GM13977 (cell line): ENCODE measurements at places on chromosomes 4 and X.

GRCh38 chrX:46715530-46715929 is 43.4 kb downstream of the SLC9A7 start:
- no peak for DNase-seq

GRCh38 chr4:123825596-123826291 is 429.1 kb downstream of the SPRY1 start:
- DNase-seq: no peak

DNA sequence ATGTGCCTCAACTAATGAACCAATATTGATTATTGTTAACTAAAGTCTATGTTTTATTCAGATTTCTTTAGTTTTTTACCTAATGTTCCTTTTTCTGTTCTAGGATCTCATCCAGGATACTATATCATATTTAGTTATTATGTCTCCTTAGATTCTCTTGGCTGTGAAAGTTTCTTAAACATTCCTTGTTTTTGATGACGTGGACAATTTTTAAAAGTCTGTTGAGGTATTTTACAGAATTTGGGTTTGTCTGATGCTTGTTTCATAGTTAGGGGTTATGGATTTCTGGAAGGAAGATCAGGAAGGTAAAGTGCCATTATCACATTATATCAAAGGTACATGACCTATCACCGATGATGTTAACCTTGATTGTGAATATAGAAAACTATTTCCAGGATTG is 18.2 kb upstream of the MCTS1 start:
- no peak for DNase-seq

DNA sequence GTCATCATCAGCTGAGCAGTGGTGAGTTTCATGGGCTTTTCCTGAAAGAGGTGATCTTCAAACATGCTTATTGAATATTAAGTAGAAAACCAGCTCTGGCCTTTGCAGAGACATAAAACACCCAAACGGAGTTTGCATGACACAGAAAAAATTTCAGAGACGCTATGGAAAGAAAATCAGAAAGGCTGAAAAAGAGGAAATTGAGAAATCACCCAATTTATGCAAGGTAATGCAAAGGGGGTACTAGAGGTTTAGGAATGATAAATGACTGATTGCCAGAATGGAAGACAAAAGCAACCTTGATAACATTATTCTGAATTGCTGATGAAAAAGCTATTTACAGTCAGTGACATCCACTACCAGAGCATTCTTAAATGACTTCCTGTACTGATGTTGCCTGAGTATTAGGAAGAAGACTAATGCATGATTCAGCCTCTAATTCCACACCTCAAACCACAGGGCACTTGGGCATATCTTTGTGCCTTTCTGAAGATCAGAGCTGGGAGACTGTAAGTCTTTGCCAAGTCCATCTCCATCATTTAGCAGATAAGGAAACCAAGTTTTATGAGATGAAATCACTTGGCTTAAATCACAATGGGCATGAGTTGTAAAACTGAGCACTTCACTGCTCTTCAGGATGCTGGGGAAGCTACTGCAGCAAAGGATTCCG is 565.7 kb downstream of the PPARGC1A start:
- DNase-seq: no peak

GRCh38 chr4:63898961-63899360 is 510.3 kb downstream of the TECRL start:
- no peak for DNase-seq

GRCh38 chr4:147985376-147985775 is 253.5 kb downstream of the ARHGAP10 start:
- no peak for DNase-seq

DNA sequence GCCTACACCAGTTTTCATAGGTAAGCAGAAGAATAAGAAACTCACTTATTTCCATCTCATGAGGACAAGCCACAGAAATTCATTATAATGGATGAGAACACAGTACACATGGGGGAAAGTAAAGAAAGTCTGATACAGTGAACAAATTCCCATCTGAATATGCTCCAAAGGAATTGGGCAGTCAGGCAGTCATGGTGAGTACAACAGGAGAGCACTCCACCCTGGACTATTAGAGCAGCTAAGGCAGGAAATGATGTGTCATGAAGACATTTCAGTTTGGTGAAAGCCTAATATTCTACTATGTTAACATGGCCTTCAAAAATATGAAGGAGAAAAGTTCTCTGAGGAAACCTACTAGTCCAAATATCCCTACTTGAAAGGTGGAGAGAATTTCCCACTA is 92.0 kb upstream of the PRDX4 start:
- DNase-seq: no peak

DNA sequence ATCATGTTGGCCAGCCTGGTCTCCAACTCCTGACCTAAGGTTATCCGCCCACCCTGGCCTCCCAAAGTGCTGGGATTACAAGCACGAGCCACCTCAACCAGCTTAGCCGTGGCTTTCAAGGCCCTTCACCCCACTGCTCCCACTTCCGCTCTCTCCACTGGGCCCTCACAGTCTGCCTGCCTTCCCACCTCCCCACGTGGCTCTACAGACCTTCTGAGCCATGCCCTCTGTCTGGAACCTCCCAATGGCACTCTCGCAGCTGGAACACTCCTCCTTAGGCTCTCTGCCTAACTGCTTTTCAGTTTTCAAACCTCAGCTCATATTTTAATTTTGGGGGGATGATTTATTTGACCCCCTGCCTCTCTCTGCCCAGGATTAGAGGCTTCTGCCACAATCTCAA is 59.3 kb upstream of the SH3RF1 start:
- no peak for DNase-seq

DNA sequence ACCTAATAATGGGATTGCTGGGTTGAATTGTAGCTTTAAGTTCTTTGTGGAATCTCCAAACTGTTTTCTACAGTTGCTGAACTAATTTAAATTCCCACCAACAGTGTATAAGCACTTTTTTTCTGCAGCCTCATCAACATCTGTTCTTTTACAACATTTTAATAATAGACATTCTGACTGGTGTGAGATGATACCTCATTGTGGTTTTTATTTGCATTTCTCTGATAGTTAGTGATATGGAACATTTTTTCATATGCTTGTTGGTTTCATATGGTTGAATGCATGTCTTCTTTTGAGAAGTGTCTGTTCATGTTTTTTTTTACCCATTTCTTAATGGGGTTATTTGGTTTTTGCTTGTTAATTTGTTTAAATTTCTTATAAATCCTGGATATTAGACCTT is 1718.9 kb downstream of the C4orf33 start:
- DNase-seq: no peak
